Daoy (cell line): ENCODE measurements at places on chromosomes 5 and 9.

- DNase-seq, result peak; percentile 20
These were observed 7.1 kb upstream of the DMXL1 start for GRCh38 chr5:119063579-119064379.

DNA sequence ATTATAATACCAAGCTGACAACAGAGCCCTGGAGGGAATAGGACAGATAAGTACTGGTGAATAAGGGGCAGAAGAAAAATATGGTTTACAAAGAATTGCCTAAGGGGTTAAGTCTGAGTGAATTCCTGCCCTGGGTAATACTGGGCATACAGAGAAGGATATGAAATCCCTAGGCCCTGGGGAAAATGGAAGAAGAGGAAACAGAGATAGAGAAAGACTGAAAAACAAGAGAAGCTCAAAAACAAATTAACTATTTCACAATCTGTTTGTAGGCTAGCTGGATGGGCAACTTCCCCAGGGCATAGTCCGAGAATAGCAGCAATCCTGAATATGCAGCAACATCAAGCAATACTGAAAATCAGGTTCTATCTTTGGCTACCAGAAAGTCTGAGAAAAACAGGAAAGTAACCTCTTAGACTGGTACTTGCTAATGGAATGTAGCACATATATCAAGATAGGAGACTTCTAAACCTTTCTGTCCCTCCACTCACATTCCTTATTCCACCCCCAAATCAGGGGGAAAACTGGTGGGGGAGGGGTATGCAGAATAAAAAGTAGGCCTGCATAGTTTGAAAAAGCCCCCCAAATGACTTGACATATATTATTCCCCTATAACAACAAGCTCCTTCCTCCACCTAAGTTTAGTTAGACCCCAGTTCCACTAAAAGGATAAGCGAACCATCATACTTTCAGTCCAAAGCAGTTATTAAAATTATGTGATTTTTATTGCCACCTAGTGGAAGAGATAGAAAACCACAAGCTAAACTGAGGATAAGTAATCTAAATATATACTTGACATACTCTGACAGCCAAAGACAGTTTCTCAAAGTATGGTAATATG, 20.6 kb downstream of the SLC38A9 start:
- DNase-seq, result no peak

- DNase-seq, result no peak
These were observed 5.3 kb downstream of the PRDM6 start for GRCh38 chr5:123094237-123094918.

GRCh38 chr5:77981820-77982219, 205.7 kb upstream of the TBCA start:
- no peak for DNase-seq

- no peak for DNase-seq
These were observed 29.9 kb downstream of the NFX1 start for GRCh38 chr9:33320230-33320567.

GRCh38 chr5:39547553-39548154, 122.9 kb upstream of the DAB2 start:
- DNase-seq, result peak; percentile 35

DNA sequence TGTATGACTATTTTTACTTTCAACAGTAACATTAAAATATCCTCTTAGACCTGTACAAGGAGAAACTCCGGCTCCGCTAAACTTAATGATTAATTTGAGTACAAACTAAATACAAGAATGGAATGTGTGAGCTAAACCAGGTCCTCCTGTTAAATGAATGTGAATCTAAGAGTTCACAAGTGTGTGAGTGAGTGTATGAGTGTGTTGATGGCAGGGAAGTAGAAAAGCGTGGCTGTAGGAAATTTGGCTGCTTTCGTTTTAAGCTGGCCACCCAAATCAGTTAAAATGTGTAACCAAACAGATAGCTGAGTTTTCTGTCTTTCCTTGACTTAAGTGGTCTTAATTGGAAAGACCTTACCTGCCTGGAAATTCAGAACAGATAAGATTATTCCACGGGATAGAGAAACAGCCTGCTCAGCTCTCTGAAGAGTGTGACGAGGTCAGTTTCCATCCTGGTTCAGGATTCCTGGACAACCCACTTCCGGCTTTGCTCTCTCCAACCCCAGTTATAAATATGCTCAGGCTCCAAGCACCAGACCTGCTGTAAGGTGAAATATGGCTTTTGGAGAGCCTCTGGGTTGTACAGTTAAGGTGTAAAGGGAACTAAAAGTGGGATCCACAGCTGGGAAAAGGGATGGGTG, 908.6 kb upstream of the EDIL3 start:
- DNase-seq, result peak; percentile 67

DNA sequence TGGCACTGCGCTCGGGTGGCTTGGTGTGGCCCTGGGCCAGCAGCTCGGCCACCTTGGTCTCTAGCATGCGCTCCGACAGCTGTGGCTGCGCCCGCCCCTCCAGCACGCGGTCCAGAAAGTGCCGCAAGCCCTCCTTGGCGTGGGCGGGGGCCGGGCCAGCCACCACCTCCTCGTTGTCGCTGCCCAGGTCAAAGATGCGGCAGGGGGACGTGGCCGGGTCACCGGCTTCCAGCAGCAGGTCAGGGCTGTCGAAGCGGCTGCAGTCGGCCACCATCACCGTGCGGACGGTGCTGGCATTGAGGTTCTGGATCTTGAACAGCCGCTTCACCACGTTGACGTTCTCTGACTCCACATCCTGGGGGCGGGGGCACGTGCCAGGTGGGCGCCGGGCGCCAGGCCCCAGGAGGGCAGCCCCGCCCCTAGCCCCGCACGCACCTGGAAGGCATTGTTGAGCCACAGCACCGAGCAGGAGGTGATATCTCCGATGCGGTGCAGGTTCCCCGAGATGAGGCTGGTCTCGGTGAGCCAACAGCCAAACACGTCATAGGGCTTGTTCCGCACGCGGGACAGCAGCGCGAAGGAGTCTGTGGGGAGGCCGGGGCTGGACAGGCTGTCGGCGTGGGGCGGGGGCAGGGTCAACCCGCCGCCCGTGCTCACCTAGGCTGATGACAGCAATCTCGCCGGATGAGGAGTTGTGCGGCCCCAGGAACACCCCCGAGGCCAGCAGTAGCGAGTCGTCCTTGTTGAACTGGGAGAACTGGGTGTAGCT, 2.2 kb downstream of the FBXW5 start:
- DNase-seq, result no peak

DNA sequence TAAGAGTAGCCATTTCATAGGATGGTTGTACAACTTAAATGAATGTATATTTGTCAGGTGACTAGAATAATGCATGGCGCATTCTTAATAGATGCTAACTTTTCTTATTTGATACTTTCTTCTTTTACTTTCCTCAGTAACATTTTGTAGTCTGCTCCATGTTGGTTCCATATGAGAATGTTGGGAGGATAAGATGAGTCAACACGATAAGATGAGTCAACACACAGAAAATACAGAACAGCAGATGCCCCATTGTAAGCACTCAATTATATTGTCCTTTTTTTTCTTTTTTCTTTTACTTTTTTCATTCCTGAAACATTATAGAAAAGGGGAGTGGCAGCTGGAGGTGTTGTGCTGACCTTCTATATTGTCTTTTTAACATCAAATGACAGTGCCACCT, 92.3 kb upstream of the SPATA31C2 start:
- no peak for DNase-seq

GRCh38 chr5:116527582-116527981, 47.0 kb downstream of the SEMA6A start:
- no peak for DNase-seq

DNA sequence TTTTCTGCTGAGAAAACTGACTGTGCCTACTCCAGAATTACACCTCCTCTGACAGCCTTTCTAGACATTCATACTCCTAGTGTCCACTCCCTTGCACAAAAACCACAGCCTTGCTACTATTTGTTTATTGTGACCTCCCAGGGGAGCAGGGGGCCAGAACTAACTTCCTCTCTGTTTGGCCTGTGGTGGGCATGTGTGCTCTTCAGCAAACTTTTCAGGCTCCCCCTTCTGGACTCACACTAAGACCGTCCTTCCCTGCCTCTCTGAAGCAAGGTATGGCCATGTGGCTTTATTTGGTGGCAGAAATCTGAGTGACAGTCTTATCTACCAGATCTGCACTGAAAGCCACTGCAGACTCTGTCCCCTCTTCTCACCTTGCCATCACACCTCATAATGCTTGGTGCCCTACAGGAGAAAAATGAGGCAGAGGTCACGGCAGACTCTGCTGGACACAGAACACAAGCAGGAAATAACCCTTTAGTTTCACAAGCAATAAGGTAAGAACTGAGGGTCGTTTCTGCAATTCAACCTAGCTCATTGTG, 28.2 kb downstream of the LIFR start:
- DNase-seq, result peak; percentile 3

GRCh38 chr9:90616806-90617205, 25.8 kb downstream of the DIRAS2 start:
- no peak for DNase-seq

DNA sequence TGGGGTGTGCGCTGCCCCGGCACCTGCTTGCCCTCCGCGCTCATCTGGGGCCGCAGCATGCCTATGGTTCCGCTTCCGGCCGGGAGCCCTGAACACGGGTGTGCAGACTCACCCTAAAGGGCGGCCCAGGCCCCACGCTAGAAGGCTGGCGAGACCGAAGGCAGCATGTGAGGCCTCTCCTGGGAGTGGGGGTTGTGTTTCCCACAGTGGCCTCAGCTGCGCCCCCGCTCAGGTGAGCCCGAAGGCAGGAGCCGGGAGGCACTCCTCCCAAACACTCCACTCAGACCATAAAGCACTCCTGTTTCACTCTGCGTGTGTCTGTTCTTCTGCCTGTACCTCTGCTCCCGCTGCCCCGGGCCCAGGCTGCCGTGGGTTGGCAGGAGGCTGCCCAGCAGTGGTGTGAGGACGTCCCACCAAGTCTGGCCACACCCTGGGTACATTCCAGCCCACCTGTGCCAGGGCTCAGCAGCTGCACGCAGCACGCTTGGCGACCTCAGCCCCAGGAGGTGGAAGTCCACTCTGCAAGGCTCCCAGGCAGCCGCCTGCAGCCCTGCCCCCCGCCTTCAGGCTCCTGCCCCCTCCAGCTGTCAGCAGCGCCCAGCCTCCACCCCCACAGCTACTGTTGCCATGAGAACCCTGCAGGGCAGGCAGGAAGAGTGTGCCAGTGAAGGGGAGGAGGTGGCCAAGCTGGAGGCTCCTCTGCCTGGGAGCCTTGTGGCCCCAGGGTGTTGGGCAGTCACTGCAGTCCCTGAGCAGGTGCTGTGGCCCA, 1.2 kb upstream of the AJM1 start:
- DNase-seq, result peak; percentile 83

- DNase-seq, result no peak
These were observed 49.6 kb upstream of the PTGER4 start for GRCh38 chr5:40630126-40630525.

DNA sequence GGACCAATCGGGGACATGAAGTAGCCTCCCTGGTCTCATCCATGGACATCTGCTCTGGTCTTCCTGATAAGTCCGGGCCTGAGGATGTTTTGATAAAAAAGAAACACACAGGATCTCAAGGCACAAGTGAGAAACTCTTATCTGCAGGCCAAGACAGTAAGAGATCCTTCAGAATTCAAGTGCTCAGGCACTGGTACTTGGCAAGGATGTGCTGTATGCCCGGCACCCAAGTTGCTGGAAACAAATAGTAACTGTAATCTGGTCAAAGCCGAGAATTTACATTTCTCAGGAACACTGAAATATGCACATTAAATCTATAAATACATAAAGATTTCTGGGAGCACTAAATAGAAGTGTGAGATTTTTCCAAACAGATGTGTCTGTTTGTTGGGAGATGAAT, 165.7 kb downstream of the SPOCK1 start:
- no peak for DNase-seq

GRCh38 chr9:107730666-107731065, 241.1 kb upstream of the KLF4 start:
- no peak for DNase-seq

- DNase-seq, result peak; percentile 78
These were observed 66.2 kb downstream of the ARHGEF28 start for GRCh38 chr5:73692166-73692640.

DNA sequence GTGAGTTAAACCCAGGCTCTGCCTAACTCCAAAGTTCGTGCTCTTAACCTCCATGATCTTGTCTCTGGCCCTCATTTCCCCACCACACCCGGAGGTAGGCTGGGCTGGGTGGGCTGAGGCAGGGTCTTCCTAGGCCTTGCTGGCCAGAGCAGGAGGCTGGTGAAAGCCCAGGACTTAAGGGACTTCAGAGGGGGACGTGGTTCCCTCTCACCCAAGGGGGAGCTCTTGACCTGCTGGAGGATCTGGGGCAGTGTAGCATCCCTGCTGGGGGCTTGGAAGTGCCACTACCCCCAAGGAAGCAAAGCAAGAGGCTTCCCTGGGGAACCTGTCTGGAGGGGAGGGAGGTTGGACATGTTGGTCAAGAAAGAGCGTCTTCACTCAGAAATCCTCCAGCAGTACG, 14.7 kb downstream of the PITX1 start:
- no peak for DNase-seq

DNA sequence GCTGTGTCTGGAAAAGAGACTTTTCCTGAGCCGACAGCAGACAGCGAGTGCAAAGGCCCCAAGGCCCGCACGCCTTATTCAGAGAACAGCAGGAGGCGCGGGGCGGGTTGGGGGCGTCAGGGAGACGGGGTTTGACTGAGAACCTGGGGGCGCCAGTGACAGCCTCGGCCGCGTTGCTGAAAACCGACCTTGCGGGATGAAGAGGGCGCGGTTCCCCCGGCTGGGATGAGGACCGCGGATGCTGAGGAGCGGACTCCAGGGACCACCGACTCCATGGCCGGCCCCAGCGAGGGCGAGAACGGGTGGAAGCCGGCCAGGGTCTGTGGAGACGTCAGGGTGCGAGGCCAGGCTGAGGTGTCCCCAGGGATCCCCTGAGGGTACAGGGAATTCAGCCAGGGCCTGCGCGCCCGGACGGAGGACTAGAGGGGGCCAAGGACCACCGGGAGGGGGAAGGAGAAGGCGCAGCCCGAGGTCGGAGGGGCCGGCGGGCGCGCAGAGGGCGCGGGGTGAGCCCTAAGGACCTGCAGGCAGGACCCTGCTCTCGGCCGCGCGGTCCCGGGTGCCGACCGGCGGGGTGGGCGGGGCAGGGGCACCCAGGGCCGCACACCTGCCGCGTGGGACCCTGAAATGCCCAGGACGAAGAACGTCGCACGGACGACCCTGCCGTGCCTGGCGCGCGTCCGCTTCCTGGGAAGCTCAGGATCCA, 837 bp upstream of the AHRR start:
- DNase-seq, result no peak

DNA sequence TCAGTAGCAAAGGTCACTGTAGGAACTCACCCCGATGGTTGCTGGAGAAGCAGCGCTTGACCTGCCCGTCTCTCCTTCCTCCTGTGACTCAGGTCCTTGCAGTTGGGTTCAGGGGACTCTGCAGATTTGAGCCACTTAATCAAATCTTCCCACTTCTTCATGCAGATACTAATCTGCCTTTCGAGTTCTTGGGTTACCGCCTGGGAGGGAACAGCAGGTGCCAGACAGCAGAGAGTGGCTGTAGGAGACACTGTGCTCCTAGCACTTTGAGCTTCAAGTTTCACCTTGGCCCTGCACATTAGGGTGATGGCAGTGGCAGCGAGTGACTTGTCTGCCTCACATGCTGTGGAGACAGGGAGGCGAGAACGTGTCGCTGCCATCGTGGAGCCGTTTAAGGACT, 478.3 kb downstream of the PSAT1 start:
- DNase-seq, result no peak
